AML-193 (cell line): ENCODE measurements at places on chromosomes 12 and 14.

DNA sequence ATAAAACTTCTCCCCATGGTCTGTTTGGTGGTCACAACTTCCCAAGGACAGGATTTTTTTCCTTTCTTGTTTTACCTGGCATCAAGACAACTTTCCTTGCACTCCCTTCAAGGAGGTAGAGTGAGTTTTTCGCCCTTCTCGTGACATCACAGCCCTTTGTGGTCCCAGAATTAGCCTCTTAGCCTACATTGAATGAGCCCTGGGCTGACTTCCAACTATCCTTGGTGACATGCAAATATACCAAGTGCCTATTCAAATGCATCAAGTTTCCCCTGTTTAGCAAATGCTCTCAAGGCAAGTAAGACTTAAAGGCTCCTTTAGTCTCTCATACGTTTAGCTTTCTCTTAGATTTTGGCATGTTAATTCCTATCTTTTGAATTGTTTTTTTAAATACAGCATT, 36.6 kb downstream of the TC2N start:
- no peak for DNase-seq

GRCh38 chr12:42590330-42590934, 886 bp upstream of the PRICKLE1 start:
- DNase-seq = no peak

GRCh38 chr12:20832911-20833310, 22.4 kb downstream of the SLCO1B3 start:
- DNase-seq = no peak

DNA sequence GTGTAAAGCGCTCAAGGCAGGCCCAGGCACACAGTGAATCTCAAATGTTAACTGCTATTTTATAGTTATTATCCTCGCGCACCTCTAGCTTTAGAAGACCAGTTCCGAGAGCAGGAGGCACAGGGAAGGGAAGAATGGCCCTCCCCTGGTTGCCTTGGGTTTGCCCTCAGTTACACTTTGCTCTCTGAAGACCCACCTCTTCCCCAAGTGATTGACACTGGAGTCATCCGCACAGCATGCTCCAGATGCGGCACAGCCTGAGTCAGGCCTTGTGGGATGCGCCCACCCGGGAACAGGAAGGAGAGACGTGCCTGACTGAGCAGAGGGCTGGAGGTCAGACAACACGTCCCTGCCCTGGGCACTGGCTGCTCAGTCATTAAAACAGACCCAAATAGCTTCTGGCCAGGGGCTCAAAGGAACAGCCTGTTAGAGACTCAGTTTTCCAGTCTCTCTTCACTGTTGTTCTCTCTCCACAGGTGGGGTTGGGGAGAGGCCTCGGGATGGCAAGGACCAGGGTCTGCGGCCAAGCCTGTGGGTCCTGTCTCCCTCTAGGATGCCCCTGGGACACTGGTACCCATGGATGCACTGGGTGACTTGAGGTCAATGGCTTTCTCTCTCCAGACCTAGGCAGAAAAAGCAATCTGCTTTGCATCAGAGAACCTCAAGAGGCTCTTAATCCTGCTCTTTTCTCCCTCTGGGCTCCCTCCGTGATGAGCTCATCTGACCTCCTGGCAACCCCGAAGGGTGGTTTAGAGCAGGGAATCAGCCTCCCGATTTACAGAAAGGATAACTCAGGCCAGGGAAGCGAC, 13.6 kb upstream of the MLXIP start:
- DNase-seq = no peak

DNA sequence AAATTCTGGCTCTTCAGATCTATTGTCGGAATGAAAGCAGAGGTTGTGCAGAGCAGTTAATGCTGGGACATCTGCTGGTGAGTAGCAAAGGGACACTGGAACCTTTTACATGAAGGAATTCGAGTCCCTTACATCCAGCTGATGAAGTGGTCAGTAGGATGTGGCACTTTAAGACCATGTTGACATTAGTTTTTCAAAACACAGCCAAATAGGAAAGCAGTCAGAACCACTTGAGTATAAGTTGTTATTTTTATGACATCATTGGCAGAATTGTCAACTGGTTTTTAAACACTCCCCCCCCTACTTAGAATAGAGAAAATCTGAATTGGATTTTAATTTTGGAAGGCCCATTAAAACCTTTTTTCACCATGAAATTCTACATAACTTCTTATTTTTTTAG, 46.8 kb upstream of the AMN start:
- no peak for DNase-seq

DNA sequence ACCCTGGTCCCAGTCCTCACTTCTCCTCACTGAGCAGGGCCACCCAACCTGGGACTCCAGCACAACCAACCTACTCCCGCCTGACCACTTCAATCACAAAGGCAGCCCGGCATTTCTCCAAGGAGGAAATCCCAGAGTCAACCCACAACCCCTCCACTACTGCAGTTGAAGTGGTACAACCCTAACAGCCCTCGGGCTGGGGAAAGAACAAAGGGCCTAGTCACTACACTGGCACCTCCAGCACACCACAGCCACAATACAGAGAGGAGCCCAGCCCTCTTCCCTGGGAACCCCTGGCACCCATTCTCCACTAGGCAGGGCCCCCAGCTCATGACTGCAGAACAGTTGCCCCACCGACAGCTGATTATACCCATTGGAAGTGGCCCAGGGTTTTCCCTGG, 13.7 kb upstream of the OR5AU1 start:
- no peak for DNase-seq

- DNase-seq = no peak
Observed at GRCh38 chr12:113145720-113146551, 3.6 kb upstream of the CFAP73 start.

- DNase-seq = no peak
Observed at GRCh38 chr12:89939522-89940215, 231.0 kb upstream of the ATP2B1 start.

- peak; percentile 12 for DNase-seq
Observed at GRCh38 chr12:121238604-121239350, 28.8 kb downstream of the P2RX4 start.

DNA sequence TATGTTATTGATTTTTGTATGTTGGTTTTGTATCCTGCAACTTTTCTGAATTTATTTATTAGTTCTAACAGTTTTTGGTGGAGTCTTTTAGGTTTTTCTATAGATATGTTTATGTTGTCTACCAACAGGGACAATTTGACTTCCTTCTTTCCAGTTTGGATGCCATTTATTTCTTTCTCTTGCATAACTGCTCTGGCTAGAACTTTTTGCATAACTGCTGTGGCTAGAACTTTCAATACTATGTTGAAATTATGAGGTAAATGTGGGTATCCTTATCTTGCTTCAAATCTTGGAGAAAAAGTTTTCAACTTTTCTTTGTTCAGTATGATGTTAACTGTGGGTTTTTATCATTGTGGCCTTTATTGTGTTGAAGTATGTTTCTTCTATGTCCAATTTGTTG, 39.9 kb upstream of the PLBD1 start:
- peak; percentile 91 for DNase-seq

DNA sequence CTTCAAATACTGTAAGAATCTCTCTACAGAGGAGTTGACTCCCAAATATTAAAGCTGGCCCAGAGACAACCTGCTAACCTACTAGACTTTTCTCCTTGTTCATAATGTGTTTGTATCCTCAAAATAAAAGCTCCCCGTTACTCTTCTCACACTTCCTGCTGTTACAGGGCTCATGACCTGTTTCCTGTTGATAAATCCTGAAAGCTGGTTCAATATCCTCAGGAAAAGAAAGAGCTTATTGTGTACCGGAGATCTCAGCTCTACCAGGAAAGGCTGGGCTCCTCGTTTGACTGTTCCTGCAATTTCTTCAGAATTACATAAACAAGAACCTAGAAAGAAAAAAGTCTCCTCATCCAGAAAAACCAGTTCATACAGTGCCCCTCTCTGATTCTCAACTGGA, 30.8 kb downstream of the CLEC1A start:
- DNase-seq = no peak

- DNase-seq = no peak
Observed at GRCh38 chr12:60803147-60803546, 1207.3 kb downstream of the SLC16A7 start.

DNA sequence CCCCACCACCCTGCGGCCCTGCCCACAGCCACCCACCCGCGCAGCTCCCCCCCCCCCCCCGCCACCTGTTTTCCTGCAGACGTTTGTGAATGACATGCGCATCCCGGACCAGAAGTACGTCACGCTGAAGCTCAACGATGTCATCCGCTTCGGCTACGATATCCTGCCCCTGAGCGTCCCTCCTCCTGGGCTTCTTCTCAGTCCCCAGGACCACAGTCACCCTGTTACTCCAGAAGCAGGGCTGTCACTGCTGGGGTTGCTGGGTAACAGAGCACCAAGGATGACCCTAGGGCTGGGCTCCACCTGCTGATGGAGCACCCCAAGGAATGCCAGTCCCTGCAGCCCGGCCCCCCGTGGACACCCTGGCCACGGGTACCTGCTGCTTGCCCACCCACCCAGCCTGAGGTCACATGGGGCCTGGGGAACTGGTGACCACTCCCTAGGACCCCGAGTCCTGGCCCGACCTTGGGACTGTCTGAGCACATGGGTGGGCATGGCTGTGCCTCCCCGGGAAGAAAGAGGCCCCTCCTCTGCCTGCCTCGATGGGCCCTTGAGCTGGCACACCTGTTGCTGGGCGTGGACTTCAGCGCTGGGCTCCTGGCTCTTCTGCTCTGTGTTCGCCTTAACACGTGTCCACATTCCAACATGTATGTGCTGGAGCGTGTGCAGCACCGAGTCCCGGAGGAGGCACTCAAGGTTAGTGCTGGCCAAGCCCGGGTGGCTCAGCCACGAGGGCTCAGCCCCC, 12.9 kb downstream of the CEP170B start:
- no peak for DNase-seq

GRCh38 chr14:68841016-68841809, 48.3 kb upstream of the ZFP36L1 start:
- no peak for DNase-seq

DNA sequence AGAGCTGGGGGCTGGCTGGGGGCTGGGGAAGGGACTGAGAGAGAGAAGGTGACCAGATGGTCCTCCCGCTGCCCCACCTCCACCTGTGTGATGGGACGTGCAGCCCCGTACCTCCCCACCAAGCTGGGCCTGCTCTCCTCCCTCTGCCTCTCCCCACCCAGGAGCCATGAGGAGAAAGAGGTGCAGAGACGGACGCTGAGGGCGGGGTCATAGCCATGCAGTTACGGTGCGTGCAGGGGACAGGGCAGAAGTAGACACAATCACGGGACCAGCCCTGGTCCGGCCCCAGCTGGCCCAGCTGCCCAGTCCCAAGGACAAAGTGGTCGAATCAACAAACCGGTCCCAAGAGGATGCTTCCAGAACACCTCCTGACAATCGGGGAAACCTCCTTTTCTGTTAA, 33.2 kb downstream of the RFLNA start:
- no peak for DNase-seq

DNA sequence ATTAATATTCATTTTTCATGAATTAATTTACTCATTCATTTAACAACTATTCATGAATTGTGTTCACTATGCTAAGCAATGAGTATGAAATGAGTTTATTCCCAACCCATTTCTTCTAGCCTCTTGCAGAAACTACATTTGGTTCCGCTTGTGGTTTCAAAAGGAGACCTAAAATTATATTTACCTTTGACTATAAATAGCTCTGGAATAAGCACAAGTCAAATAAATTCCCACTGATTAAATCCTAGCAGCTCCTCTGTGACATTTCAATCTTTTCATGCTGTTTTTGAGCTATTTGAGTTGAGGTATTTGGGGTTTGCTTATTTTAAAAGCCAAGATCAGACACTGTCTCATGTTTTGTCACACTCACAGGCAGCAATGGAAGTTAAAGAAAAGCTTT, 46.9 kb downstream of the DUSP6 start:
- no peak for DNase-seq

DNA sequence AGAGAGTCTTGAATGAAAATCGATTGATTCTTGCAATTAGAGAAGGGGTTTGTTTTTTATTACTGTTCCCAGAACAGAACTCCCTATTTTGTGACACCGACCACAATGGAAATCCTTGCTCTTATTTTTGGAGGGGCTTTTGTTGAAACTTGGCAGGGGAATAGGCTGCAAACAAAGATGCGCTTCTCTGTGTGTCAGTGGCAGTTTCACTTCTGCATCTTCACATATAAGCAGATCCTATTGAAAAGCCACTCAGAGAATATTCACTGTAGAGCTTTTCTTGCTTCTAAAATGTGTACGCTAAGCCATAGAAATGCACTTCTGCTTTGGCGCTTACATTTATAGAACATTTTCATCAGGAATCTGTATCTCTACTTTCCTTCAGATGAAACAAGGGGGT, 1822.4 kb upstream of the SEL1L start:
- no peak for DNase-seq

DNA sequence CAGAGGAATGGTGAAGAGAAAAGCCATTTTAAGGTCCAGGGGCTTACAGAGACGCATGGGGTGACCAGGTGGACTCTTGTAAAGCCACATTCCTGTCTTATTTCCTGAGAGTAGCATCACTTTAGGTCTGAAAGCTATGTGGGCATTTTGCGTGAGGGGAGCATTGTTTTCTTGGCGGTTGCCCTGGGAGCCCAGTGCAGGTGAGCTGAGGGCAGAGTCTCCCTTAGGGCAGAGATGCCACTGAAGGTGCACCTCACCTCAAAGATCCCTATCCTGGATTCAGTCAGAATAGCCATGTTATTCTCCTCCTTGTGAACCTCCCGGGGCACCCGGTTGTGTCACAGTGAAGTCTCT, 12.4 kb downstream of the GLRX5 start:
- DNase-seq = no peak

DNA sequence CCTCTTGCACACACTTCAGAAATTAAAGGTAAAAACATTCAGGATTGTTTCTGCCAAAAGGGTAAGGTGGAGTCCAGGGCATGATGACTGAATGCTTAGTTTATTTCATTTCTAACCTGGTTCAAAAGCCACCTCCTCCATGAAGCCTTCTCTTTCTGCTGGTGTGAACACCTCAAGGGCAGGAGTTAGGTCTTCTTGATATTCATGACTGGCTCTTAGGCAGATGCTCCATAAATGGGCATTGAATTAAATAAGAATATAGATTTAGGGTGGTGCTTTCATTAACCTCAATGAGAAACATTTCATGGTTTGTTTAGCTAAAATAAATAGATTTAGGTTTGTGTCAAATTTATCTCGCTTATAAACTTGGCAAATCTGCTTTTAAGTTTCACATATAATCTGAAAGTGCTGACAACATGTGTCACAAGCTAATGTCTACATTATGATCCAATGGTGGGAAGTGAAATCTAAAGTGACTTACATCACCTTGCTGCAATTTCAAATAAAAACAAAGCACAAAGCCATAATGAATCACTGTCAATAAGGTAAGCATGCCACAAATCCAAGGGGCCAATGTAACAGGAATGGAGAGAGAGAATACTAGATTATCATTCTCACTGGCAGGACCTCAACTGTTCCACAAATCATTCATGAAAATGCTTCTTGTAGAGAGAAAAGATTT, 72.7 kb upstream of the GRIP1 start:
- no peak for DNase-seq
